AG09319 (cell line): ENCODE measurements at places on chromosomes 16 and 17.

GRCh38 chr17:7856011-7856810 is 1.1 kb downstream of the NAA38 start:
- DNase-seq: no peak

DNA sequence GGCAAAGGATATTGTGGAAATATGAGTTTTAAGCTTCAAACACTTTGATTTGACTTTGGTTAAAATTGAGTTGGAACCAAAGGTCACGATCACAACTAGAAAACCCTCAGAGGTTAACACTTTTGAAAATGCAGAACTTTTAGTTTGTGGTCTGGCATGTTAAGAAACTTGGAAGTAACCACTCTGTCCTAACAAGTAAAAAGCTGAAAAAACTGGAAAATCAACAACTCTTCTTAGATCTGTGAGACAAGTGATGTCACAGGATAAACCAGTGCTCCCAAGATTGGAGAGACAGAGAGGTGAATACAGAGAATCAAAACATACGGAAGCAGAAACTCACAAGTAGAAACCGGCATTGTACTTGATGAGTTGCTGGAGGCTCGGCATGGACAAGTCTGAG is 17.4 kb downstream of the MFSD6L start:
- DNase-seq: no peak

GRCh38 chr17:19705771-19706770 is 10.3 kb downstream of the SLC47A2 start:
- DNase-seq: no peak

GRCh38 chr17:3712811-3713463 is 10.8 kb upstream of the HASPIN start:
- DNase-seq: no peak

- no peak for DNase-seq
Observed at GRCh38 chr17:14303343-14304221, 2.7 kb downstream of the HS3ST3B1 start.

DNA sequence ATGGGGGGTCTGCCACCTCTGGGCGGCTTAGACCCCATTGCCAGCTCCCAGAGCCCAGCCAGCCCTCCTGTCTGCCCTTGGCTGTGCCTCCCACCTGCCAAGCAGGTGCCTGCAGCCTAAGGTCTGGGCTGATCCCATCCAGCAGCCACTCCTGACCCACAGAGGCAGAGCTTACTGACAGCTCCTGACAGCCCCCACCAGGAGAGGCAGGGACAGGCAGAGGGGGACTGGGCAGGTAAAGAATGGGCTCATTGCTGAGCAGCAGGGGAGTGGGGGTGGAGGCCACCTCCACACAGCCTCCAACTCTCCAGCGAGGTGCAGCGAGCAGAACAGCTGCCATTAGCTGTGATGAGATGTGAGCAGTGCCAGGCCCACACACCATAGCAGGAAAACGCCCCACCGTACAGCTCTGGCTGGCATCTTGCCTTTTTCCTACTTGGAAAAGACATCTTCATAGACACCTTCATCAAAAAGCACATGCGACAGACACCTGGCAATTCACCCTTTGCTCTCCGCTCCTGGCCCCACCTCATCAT is 164.4 kb downstream of the C16orf78 start:
- no peak for DNase-seq

GRCh38 chr17:81031566-81032550 is 3.1 kb upstream of the BAIAP2 start:
- no peak for DNase-seq
